ENCODE measurements at places on chromosomes 13 and 19. TPM values are rescaled to one million over a fixed set of nuclear protein-coding genes. Genes with fewer than 3 reads are reported as not detected.

N4BP2L2 gene
- 37.9 TPM for total RNA-seq

ZIC5 gene
- not detected for total RNA-seq

PNMA8A gene
- not detected for total RNA-seq

C19orf81 gene
- 1.1 TPM for total RNA-seq

FFAR1 gene
- not detected for total RNA-seq

SIGLEC8 gene
- total RNA-seq: not detected

PET100 gene
- 25.8 TPM for total RNA-seq

ARRDC5 gene
- not detected for total RNA-seq

PRX gene
- total RNA-seq: 1.1 TPM

SIAH3 gene
- total RNA-seq: not detected

TNNI3 gene
- not detected for total RNA-seq

CEACAM8 gene
- not detected for total RNA-seq

SLC1A5 gene
- 41.0 TPM for total RNA-seq

OR10H4 gene
- not detected for total RNA-seq

ZNF324 gene
- 11.2 TPM for total RNA-seq

KLK7 gene
- not detected for total RNA-seq

ACER1 gene
- total RNA-seq: not detected

C19orf85 gene
- not detected for total RNA-seq

ATP8A2 gene
- total RNA-seq: under 0.01 TPM

B3GNT8 gene
- 1.1 TPM for total RNA-seq

BRSK1 gene
- total RNA-seq: 0.82 TPM

KLK10 gene
- total RNA-seq: 2.3 TPM

ZNF808 gene
- 10.4 TPM for total RNA-seq

FSTL3 gene
- 13.2 TPM for total RNA-seq

TEX26 gene
- total RNA-seq: not detected

HIPK4 gene
- not detected for total RNA-seq

RGS9BP gene
- 0.63 TPM for total RNA-seq

CYP4F2 gene
- total RNA-seq: not detected

ZNF20 gene
- 3.8 TPM for total RNA-seq

LAIR1 gene
- not detected for total RNA-seq

CYP2F1 gene
- total RNA-seq: not detected

EPSTI1 gene
- 1.9 TPM for total RNA-seq

OR7D2 gene
- not detected for total RNA-seq

SUGT1 gene
- 29.0 TPM for total RNA-seq

QPCTL gene
- 5.0 TPM for total RNA-seq

ADM5 gene
- total RNA-seq: 0.63 TPM

KCNJ14 gene
- total RNA-seq: under 0.01 TPM

CD177 gene
- 0.69 TPM for total RNA-seq

CARM1 gene
- 28.3 TPM for total RNA-seq

COG3 gene
- 35.0 TPM for total RNA-seq

CLDND2 gene
- total RNA-seq: not detected

ANKLE1 gene
- total RNA-seq: 0.76 TPM

ZNF816 gene
- 6.3 TPM for total RNA-seq

ZNF470 gene
- 6.6 TPM for total RNA-seq

Data from bladder microvascular endothelial cell (primary cell).